ENCODE measurements at places on chromosomes 5 and 9. TPM values are rescaled to one million over a fixed set of nuclear protein-coding genes. Genes with fewer than 3 reads are reported as not detected.

GRCh38 chr5:98899456-98899855 lies 29.4 kb downstream of the CHD1 start:
- no peak for DNase-seq

- DNase-seq, result no peak
These were observed 1.9 kb downstream of the FOXB2 start for GRCh38 chr9:77021291-77021894.

GRCh38 chr5:33662722-33663427 lies 222.1 kb downstream of the TARS1 start:
- peak; percentile 34 for DNase-seq

DNA sequence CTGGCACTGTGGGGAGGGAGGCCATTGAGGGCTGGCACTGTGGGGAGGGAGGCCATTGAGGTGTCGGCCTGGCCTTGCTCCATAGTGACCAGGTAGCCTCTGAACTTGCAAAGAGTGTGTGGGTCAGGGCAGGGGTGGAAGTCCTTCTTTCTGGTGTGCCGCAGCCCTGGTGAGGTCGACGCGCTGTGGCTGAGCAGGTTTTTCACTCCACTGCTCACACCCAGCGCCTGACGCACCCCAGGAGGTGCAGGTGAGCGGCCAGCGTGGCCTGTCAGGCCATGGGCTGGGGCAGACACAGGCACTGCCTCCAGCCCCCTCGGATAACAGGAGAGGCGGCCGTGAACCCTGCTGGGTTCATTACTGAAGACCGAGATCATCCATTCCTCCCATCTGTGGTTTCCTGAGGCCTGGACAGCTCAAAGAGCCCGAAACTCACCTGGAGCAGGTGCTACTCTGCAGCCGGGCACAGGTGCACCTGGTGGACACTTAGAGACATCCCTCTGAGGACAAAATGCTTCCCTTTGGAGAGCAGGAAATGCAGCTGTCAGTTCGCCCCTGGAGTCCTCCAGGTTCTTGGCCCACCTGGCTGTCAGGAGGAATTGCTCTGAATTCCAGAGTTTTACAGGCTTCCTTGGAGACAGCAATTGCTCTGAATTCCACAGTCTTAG lies 32.4 kb downstream of the LHX3 start:
- no peak for DNase-seq

GRCh38 chr5:65928860-65929259 lies 2.5 kb downstream of the ERBIN start:
- no peak for DNase-seq

Gene NR2F1
- 32.7 TPM for total RNA-seq

- no peak for DNase-seq
These were observed 587.0 kb upstream of the ADAMTS16 start for GRCh38 chr5:4553130-4553529.

Gene SLCO6A1
- total RNA-seq, result 2.9 TPM

GRCh38 chr5:77423022-77423750 lies 68.9 kb downstream of the WDR41 start:
- no peak for DNase-seq
